ENCODE measurements at places on chromosomes 4 and X.

DNA sequence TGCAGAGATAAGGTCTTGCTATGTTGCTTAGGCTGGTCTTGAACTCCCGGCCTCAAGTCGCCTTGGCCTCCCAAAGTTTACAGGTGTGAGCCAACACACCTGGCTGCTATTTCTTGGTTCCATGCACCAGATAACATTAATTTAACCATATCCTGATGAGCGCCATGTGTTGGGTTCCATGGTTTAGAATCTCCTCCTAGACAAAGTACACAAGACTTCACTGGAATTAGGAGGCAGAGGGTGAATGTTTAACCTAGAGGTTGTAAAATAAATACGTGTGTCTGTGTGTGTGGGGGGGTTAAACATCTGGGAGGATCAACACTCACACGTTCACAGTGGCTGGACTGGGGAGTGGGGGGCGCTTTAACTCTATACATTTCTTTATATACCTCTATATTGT, 32.4 kb upstream of the SORCS2 start:
- no peak for DNase-seq

- no peak for DNase-seq
Observed at GRCh38 chrX:11259437-11259836, 33.8 kb upstream of the AMELX start.

- DNase-seq = no peak
Observed at GRCh38 chr4:39044956-39045826, 13.0 kb upstream of the TMEM156 start.

- DNase-seq = peak; percentile 20
Observed at GRCh38 chr4:32025851-32026459, 1305.8 kb downstream of the PCDH7 start.

GRCh38 chr4:1639299-1639868, 44.7 kb downstream of the FAM53A start:
- no peak for DNase-seq

DNA sequence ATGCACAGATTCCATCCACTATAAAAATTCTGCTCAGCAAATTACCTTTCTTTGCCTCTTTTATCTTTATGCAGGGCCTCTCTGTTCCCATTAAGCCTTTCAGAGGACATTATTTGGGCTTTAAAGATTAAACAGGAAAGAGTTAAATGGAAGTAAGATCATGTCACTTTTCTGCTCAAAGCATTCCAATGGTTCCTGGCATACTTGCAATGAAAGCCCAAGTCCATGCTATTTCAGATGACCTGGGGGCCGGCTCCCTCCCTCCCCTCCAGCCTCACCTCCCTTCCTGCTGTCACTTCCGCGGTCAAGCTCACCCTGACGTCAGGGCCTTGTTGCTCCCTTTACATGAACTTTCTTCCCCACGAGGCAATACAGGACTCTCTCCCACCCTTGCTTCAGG, 125.5 kb downstream of the C4orf51 start:
- DNase-seq = no peak

DNA sequence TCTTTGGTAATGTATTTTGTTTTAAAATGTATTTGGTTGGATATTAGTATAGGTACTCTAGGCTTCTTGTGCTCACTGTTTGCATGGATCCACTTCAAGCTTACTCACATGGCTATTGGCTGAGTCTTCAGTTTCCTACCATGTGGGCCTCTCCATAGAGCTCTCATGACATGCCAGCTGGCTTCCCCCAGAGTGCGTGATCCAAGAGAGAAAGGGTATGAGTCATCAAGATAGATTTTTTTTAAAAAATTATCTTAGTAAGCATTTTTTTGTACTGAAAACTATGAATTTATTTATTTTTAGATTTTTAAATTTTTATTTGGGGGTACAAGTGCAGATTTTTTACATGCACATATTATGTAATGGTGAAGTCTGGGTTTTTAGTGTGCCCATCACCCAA, 219.1 kb upstream of the AMOT start:
- DNase-seq = no peak

DNA sequence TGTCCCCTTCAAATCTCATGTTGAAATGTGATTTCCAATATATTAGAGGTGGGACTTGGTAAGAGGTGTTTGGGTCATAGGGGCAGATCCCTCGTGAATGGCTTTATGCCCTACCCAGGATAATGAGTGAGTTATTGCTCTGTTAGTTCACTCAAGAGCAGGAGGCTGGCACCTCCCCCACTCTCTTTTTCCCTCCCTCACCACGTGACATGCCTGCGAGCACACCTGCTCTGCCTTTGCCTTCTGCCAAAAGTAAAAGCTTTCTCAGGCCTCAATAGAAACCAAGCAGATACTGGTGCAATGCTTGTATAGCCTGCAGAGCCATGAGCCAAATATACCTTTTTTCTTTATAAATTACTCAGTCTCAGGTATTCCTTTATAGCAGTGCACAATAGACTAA, 286.3 kb upstream of the UGT8 start:
- no peak for DNase-seq

DNA sequence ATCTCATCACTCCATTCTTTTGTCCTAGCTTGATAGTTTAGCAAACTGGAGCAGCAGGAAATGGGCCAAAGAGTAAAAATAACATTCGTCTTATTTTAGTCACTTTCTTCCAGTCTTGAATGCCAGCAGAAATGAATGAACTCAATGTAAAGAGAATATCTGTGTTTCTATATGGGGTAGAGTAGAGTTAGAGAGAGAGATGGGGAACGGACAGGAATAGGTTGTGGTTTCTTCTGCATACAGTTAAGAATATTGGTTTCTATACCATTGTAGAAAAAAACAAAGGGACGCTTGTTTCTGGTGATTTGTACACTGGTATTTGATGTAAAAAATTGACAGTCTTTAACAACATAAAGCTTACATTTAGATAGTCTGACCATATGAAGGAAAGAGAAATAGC, 8.9 kb downstream of the GPR174 start:
- no peak for DNase-seq

DNA sequence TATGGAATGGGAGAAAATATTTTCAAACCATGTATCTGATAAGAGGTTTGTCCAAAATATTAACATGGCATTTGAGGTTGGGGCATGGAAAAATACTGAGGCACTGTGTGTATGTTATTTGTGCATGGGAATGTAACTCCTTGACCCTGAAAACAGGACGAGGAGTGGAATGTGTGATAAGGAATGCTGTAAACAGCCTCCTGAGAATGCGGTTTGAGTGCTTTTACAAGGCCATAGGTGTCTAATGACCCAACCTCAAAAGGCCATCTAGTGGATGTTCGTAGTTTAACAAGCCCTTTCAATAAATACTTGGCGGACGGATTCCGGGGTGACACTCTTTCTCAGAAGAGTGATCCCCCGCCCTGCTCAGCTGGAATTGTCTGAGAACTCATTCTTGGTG, 162.9 kb upstream of the USP9X start:
- no peak for DNase-seq

DNA sequence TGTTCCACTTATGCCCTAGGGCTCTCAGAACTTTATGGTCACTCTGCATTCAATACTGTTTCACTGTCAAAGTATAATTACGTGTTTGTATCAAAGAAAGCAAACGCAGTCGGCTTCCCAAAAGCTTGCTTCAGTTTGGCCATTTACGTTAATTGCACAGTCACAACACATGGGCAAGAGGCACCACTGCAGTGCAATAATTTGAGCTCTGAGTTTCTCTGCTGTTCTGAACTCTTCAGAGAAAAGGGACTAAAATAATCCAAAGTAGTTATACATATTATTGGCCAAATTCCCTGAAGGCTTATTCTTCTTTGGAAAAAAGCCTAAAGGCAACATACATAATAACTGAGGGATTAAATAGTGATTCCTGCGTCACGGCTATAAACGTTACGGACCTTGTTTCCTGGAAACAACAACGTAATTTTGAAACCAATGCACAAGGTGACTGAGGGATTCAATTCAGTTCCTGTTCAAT, 51.3 kb downstream of the RNF150 start:
- no peak for DNase-seq

- no peak for DNase-seq
Observed at GRCh38 chrX:119685225-119686066, 7.5 kb downstream of the SEPTIN6 start.

GRCh38 chrX:38636949-38637819, 75.8 kb downstream of the TSPAN7 start:
- no peak for DNase-seq

DNA sequence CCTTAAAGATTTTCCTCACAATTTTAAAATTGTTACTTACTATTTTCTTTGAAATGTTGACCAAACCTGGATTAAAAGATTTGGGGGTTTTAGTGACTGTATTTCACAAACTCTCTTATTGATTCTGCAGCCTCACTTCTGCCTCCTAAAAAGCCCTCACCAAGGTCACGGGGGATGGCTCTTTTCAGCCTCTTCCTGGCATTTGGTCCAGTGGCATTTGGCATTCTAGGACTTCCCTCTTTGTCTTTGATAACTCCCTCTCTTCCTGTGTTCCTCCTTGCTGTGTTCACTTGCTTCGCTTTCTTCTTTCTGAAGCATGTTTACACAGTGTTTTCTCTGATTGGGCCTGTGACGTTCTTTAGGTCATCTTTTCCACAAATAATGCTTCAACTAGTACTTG, 21.5 kb downstream of the PKD2 start:
- DNase-seq = no peak

- no peak for DNase-seq
Observed at GRCh38 chr4:15413010-15413622, 14.7 kb upstream of the C1QTNF7 start.

GRCh38 chrX:54482839-54483593, 13.0 kb downstream of the FGD1 start:
- no peak for DNase-seq

DNA sequence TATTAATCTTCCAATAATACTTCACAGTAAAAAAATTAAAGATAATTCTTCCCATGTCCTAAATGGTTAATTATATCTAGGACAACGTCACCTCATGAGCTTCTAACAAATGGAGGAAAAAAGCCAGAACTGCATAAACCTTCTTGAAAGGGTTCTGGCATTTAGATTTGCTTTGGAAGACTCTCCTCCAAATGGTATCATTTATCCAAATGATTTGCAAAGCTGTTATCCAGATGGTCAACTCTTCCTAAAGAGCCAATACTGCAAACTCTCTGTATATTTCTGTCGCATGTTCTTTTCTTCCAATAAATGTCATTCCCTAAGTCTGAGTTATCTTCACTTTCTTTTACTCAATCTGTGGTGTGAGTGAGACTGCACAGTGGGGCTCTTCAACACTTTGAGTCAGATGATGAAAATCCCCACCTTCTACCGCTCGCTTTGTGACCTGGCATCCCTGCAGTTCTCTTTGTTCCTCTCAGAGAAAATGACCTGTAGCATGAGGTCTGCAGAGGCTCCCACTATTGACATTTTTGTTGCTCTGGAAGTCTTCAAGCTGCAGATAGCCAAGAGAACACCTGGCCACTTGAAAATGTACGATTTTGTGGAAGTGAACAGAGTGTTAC, 52.9 kb downstream of the TMEM150C start:
- no peak for DNase-seq

DNA sequence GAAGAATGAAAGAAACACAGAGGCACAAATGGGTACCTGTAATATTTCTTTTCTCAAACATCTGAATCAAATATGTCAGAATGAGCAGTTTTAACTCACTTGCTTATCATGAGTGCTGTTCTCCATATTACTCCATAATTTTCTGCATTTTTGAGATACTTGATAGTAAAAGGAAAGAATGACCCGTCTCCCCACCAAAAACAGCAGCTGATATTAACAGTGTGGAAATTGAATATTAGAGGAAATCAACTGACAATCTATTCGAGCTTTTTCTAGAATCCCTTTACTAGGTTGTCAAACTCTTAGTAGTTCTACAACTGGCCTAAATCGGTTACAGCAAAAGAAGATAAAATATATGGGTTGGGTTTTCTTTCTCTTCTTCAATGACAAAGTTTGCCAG, 49.9 kb upstream of the HELT start:
- DNase-seq = no peak

GRCh38 chr4:41517747-41518146, 20.2 kb upstream of the LIMCH1 start:
- DNase-seq = no peak

GRCh38 chr4:131427000-131427399, 1722.1 kb upstream of the PCDH10 start:
- DNase-seq = no peak

- DNase-seq = no peak
Observed at GRCh38 chrX:69089203-69089602, 76.0 kb downstream of the PJA1 start.

- DNase-seq = no peak
Observed at GRCh38 chr4:25760518-25761157, 102.2 kb downstream of the SEL1L3 start.

DNA sequence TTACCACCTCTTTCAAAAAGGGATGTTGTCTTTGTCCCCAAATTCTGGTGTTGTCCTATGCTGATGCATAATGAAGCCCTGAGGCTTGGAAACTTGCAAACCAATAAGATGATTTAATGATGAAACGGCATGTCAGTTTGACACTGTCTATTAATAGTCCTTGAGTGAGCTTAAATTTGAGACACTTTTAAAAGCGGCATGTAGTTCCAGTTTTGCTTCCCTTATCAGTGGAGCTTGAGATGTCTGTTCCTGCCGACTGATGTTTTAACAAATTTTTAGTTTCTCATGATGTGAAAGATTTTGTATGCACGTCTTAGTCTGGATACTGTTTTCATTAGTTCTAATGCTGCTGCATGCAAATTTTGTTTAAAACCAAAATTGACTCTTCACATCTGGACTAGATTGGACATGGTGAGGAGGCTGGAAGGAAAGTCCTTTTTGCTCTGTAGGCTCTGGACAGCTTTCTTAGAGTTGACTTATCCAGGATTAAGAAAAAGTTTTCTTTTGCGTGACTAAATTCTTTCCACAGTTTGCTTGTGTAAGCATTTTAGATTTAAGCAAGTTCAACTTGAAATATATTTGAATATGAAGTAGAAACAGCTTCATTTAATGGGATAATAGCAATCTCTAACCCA, 11.7 kb downstream of the C1GALT1C1 start:
- DNase-seq = no peak

GRCh38 chr4:6377626-6378492, 94.6 kb downstream of the PPP2R2C start:
- DNase-seq = no peak

- no peak for DNase-seq
Observed at GRCh38 chrX:44621078-44621477, 78.4 kb upstream of the FUNDC1 start.

- DNase-seq = no peak
Observed at GRCh38 chrX:1262369-1262768, 6.2 kb upstream of the CSF2RA start.

DNA sequence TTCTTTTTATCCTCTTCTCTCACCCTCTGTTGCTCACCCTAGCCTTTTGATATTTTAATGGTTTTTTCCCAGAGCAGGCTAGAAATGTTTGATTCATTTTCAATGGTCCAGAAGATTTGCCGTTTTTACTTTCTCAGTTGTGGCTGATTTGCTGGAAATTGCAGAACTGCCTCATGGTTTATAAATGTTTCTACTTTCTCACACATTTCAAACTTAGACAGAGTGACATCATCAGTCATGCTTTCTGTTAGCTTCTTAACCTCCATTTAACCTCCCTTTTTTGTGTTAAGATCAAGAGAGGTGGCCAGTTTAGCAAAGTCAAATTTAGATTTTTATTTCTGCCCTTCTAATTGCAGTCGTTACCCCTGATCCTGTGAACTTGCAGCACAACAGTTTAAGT, 8.7 kb downstream of the RXFP1 start:
- DNase-seq = no peak
